ENCODE measurements at places on chromosomes 5 and 9. TPM values are rescaled to one million over a fixed set of nuclear protein-coding genes. Genes with fewer than 3 reads are reported as not detected.

- no peak for DNase-seq
Measured at GRCh38 chr5:98318386-98318785, 455.1 kb upstream of the RGMB start.

DNA sequence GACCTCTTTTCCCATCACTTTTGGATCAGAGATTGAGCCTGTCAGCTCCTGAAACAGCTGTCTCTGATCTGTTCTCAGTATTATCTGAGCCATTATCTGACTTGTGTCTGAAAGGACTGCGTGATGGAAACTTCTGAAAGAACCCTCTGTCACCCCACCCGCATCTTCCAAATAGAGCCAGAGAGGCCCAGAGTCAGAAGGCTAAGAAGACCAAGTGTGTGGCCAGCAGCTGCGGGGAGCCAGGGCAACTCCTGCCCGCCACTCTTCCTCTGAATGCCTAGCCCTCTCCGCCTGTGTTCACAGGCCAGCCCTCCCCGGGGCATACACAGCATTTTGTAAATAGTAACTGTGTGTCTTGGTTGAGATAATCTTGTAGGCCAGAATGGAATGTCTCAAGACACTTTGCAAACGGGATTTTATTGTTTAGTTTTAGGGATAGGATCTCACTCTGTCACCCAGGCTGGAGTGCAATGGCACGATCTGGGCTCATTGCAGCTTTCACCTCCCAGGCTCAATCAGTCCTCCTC, 92.7 kb downstream of the AOPEP start:
- DNase-seq = no peak

GRCh38 chr9:94717761-94718160, 8.7 kb upstream of the AOPEP start:
- no peak for DNase-seq

DNA sequence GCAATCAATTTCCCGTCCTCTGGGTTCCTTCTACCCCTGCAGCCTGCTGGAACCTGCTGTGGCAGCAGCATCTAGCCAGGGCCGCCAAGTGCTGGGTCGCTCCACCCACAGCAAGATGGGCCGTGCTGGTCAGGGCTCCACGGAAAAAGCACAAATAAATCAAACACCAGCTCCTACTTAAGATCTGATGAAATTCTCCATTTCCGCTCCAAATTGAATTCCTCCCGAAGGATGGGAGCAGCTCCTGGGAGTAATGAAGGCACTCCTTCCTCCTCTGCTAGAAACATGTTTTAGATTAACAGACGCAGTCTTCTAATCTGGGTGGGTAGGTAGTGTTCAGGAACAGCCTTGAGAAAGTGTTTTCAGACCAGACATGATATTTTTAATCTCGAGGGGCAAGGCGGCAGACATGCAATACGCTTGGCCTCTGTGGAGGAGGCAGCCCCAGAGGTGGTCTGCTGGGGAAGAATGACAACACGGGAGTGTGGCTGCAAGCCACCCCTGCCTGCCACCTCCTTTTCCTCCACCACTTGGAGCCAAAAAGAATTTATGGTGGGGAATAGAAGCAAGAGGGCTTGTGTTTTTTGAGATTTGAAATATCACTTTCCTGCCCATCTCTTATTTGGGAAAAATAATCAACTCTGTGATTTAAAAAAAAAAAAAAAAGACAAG, 194.1 kb downstream of the AOPEP start:
- no peak for DNase-seq

- DNase-seq = no peak
Measured at GRCh38 chr5:4197151-4197550, 601.5 kb downstream of the IRX1 start.

DNA sequence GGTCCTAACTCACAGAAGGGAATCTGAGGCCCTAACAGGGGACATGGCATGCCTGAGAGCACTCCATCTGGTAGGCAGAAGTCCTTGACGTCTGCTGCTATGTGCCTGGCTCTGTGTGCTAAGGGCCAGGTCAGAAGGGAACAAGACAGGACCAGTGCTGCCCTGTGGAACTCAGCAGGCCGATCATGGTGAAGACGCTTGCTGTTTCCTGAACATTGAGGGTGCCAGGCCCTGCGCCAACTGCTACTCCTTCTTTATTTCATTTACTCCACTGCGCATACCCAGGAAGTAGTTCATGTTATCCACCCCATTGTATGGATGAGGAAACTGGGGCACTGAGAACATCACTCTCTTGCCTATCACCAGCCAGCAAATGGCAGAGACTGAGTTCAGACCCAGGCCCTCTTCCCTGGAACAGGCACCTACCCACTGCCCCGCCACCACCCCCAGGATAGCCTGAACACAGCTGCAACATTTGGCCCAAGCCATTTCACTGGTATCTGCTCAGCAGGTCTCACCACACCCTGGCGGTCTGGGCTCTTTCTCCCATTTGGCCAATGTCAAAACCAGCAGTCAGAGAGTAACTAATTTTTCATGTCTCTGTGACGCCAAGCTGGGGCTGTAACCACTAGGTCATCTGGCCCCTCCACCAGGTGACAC, 24.8 kb upstream of the FOXI1 start:
- DNase-seq = no peak

DNA sequence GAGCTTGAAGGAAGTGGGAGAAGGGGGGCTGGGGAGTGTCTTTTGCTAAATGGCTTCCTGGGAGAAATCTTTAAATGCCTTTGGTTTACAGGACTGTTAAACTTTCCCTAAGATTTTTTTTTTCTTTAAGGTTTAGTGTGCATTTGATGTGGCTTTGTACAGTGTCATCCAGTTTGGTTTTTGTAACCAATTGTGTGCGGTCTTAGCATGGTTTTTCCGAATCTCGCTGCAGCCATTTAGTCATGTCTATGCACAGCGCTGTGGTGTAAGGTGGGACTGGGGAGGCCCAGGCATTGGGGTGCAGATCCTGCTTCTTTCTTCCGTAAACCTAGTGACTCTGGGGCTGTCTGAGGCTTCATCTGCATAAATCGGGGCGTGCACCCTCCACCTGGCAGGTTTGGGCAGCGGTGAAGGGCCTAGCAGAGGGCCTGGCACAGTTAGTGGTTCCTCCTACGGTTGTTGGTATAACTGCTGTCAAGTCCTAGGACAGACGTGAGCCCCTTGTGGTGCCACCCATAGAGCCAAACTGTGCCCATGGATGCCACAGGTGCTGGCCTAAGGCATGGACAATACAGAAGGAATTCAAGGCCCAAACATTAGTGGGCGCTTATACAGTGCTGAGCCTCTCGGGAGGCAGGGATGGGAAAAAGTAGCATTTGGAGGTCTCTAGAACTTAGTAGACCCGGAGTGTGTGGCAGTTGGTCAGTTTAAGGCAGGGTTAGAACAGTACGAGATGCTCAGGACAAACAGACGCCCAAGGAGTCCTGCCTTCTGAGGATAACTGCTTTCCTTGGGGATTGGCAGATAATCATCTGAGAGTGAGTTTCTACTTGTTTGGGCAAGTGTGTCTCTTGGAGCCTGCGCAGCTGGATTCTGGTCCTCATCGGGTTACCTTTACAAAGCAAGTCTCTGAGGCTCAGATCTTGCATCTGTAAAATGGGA, 1.5 kb downstream of the PRRC2B start:
- peak; percentile 75 for DNase-seq

GRCh38 chr5:107557051-107557658, 113.6 kb downstream of the EFNA5 start:
- DNase-seq = no peak

The LCN10 gene
- total RNA-seq = 2.2 TPM

The C6 gene
- not detected for total RNA-seq
